GDM1 (cell line): ENCODE measurements at places on chromosomes 7 and 10.

GRCh38 chr7:74051193-74051592 lies 23.2 kb downstream of the ELN start:
- no peak for DNase-seq

DNA sequence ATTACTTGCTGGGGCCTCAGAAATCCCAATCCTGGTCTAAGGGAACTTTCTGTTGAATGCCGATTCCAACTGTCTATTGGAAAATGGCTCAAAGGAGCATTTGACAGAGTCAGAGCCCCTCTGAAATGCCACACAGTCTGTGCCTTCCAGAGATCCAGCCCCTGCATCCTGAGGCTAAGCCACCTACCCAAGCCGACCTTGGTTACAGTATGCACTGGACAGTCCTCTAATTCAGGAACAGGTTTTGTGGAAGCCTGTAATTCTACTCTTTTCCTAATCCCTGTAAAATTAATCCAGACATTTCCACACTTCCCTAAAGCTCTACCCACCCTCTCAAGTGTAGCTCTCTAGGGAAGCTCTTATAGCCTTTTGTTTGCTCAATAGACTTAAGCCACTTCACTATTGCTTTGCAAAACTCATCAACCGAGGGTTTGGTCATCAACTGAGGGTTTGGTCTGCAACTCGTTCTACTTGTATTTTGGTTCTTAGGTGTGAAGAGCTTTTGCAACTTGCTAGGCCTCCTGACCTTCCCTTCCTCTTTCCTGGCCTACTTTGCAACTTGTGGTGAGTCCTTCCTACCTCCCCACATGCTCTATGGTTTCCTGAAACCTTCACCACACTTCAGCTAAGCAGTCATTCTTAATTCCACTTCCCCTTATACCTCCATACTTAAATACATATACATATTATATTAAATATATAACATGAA lies 364.8 kb downstream of the SFMBT2 start:
- DNase-seq, result peak; percentile 98

GRCh38 chr7:86826948-86827347 lies 183.2 kb downstream of the GRM3 start:
- no peak for DNase-seq

- no peak for DNase-seq
These were observed 6.1 kb upstream of the NOM1 start for GRCh38 chr7:156943091-156944041.
